Neural crest cell (in vitro differentiated cells): ENCODE measurements at places on chromosomes 4 and X.

- DNase-seq = no peak
- H3K4me3 ChIP-seq = no peak overlapping the region
- H3K36me3 ChIP-seq = no peaks in the 10 kb centered on the region
- H3K27me3 ChIP-seq = no peaks in the 10 kb centered on the region
- H3K27ac ChIP-seq = no peak overlapping the region
Measured at GRCh38 chr4:179666226-179666625, 2224.0 kb upstream of the AGA start.

DNA sequence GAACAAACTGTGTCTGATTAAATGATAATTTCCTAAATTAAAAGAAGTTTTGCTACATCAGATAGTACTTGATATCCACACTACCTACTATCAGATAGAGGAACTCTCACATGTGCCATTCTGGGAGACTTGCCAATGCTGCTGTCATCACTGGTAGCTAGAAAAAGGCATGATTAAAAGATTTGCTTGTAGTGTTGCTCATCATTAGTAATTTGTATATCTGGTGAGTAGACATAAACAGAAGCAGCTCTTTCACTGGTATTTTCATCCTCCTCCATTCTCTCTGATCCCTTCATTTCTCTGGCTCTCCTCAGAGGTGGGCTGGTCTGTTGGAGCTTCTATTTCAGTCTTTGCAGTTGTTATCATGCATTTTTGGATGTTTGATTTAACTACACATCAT lies 56.0 kb downstream of the SPRY1 start:
- H3K36me3 ChIP-seq = peaks cover 3% of the 10 kb centered on the region
- H3K27me3 ChIP-seq = no peaks in the 10 kb centered on the region
- H3K4me1 ChIP-seq = peaks cover 32% of the 10 kb centered on the region
- peak overlapping the region; percentile 89 for H3K27ac ChIP-seq
- no peak overlapping the region for H3K4me3 ChIP-seq
- no peak for DNase-seq

DNA sequence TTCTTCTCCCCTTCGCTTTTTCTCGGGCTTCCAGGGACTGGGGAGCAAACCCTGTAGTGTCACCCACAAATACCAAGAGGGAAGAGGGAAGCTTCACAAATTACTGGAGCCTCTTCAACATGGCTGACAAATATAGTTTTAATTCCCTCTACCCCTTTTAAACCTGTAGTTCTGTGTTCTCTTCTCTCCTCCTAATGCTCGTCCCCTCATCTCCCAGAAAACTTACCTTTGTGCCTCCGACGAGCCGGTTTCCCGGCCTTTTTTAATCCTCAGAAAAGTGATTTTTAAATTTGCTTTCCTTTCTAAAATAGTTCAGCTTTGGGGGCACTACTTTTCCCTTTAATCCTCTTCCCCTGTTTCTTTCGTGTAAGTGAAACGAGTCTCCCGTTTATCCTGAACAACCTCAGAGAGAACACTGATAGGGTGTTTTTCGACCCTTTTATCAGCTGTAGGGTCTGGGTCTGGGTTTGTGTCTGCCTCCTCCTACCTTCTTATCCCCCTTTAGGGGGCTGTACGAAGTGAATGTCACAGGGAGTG lies 408 bp downstream of the TET2 start:
- no peak for DNase-seq
- H3K4me3 ChIP-seq = peak overlapping the region; percentile 99
- peak overlapping the region; percentile 100 for H3K27ac ChIP-seq
- H3K27me3 ChIP-seq = peaks cover 37% of the 10 kb centered on the region

DNA sequence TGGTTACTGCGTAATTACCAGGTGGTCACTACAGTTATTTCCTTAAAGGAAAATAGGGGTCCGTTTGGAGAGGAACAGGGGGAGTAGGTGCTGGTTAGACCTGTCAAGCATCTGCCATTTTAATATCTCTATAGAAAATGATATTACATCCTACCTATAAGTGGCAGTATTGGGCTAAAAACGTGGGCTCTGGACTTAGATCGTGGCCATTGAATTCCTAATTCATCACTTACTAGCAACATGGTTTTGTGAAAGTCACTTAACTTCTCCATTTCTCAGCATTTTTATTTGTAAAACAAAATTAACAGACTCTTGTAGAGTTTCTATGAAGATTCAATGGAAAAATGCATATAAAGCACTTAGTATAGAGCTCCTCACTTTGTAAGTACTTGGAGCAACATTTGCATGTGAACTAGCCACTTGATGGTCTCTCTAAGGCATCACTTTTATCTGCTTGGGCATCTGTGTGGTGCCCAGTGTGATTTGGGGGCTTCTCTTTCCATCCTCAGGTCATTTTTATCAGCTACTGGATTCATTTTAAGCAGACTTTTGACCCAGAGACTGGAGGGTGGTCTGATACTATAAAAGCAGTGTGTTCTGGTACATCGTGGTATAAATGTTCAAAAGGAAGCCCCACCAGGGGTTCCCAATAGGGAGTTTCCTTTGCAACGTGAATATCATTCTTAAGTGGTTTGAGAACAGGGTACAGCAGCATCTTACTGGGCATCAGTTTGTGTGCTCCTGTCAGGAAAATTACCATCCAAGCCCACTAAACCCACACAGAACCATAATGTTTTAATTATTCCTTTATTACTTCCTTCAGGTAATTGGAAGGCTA lies 42.7 kb upstream of the RASSF6 start:
- H3K4me3 ChIP-seq = no peak overlapping the region
- H3K27me3 ChIP-seq = no peaks in the 10 kb centered on the region
- DNase-seq = no peak
- H3K4me1 ChIP-seq = peaks cover 12% of the 10 kb centered on the region
